Hematopoietic multipotent progenitor cell treated with erythropoietin and hydrocortisone succinate and interleukin-3 and kit ligand, for 6 days (in vitro differentiated cells): ENCODE measurements at places on chromosomes 2 and 18.

GRCh38 chr2:233331536-233331935 lies 22.8 kb upstream of the DGKD start:
- peak; percentile 91 for DNase-seq

GRCh38 chr2:57821088-57821487 lies 225.5 kb upstream of the VRK2 start:
- DNase-seq = peak; percentile 51

GRCh38 chr2:44778221-44778654 lies 163.3 kb upstream of the SIX3 start:
- no peak for DNase-seq

DNA sequence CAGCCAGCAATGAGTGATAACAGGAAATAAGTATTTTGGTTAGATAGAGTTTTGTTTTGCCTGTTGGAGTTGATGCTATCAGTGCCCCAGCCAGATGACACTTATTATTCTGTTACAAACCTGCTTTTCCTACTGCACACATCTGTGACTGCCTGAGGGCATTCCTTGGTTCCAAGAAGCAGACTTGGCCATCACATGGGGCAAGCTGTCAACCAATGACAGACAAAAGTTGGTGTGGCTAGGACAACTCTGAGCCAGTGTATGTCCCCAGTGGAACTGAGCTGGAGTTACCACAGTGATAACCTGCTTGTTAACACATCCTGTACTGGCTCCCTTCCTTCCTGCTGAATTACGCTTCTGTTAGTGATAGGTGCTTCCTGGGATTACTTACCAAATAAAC lies 54.5 kb downstream of the FAM171B start:
- DNase-seq = no peak
